ENCODE measurements at places on chromosomes 3 and 15. TPM values are rescaled to one million over a fixed set of nuclear protein-coding genes. Genes with fewer than 3 reads are reported as not detected.

CRABP1 gene
- not detected for total RNA-seq

TMEM40 gene
- total RNA-seq = not detected

DAZL gene
- total RNA-seq = not detected

RASGRP1 gene
- 5.1 TPM for total RNA-seq

RTP1 gene
- total RNA-seq = not detected

TEX55 gene
- not detected for total RNA-seq

ESYT3 gene
- total RNA-seq = 0.07 TPM

DUOXA1 gene
- 0.07 TPM for total RNA-seq

Data from smooth muscle cell of the pulmonary artery (primary cell).